Fibroblast of lung (primary cell): ENCODE measurements at places on chromosomes 4 and X. TPM values are rescaled to one million over a fixed set of nuclear protein-coding genes. Genes with fewer than 3 reads are reported as not detected.

DNA sequence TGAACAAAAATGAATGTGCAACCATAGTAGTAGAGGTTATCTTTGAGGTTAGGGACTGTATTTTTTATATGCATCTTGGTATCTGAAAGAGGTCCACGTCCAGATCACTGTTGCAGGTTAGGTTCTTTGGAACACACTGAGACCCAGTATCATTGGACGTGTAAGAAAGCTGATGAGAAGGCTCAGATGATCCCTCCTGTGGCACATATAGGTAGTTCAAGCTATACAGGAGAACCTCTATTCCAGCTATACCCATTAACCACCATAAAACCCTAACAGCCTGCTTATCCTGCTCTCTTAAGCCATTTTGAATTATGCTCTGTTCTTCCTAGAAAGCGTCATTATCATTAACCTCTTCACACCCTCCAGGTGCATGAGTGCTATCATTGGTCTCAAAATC lies 930.7 kb upstream of the HS3ST1 start:
- H3K27me3 ChIP-seq = no peaks in the 10 kb centered on the region
- H3K4me1 ChIP-seq = no peaks in the 10 kb centered on the region
- H3K4me3 ChIP-seq = no peak overlapping the region
- no peaks in the 10 kb centered on the region for H3K36me3 ChIP-seq
- DNase-seq = no peak

DNA sequence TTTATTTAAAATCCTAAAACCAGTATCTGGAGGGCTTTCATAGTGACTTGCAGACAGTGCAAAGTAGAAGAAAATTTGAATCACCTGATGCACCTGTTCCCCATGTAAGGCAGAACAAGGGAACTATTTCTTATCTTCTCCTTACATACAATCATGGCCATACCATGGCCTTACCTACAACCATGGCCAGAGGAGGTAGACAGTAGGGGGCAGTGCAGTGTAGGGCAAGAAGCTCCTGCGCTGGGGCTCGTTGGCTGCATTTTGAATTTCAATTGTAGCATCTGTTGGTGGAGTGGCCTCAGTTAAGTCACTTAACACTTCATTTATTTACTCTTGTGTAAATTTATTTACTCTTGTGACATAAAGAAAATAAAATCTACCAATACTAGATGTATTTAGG lies 33.0 kb downstream of the GALNTL6 start:
- H3K27ac ChIP-seq = no peak overlapping the region
- no peak overlapping the region for H3K4me3 ChIP-seq
- DNase-seq = peak; percentile 0

DNA sequence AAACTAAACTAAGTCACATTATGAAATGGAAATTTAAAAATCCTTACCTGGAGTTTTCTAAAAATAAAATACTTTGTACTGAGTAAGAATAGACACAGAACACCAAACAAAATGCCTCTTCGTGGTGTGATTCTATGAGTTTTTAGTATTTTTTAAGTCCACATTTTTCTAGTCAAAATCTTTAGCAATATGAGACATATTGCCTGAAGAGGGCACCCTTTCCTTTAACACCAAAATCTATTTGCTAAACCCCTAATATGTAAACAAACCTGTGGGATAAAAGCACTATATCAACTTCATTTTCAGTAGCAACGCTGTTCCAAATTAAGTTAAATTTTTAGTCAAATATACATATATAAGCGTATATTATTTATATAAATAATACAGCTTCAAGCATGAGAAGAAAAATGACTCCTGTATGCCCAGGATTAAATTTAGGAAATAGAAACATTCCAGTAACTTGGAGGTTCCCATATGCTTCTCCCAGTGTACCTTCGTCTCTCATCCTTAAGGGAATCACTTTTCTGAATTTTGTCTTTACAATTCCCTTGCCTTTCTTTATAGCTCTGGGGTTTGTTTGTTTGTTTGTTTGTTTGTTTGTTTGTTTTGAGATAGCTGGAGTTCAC lies 23.0 kb upstream of the PGM2 start:
- no peaks in the 10 kb centered on the region for H3K4me1 ChIP-seq
- no peak overlapping the region for H3K27ac ChIP-seq
- H3K36me3 ChIP-seq = no peaks in the 10 kb centered on the region
- H3K4me3 ChIP-seq = no peak overlapping the region

DNA sequence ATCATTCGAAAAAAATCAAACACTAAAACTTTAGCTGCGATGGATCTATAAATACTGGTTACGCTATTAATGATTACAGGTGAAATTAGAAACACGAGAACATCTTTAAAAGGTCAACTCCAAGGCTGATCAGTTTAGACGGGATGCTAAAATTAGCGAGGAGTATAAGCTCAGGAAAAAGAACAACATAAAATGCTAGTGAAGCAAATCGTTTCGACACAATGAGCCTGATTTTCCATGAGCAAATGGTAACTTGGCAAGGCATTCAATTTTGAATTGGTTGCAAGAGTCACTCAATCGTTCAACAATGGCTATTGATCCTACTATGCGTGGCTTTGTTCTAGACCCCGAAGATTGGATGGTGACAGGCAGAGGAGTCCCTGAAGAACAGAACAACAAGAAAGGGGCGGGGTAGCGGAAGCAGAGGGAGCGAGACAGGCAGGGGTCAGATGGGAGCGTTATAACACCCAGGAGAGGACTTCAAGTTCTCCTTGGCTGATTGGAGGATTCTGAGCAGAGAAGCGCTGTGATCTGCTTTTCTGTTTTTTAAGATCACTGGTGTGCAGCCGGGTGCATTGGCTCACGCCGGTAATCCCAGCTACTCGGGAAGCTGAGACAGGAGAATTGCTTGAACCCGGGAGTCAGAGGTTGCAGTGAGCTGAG lies 146.5 kb downstream of the RBM47 start:
- H3K27ac ChIP-seq = no peak overlapping the region
- no peak overlapping the region for H3K4me3 ChIP-seq
- peak; percentile 6 for DNase-seq
- H3K4me1 ChIP-seq = no peaks in the 10 kb centered on the region

The USP26 gene
- not detected in 2 replicates for total RNA-seq

The PTTG2 gene
- not detected in 2 replicates for total RNA-seq

DNA sequence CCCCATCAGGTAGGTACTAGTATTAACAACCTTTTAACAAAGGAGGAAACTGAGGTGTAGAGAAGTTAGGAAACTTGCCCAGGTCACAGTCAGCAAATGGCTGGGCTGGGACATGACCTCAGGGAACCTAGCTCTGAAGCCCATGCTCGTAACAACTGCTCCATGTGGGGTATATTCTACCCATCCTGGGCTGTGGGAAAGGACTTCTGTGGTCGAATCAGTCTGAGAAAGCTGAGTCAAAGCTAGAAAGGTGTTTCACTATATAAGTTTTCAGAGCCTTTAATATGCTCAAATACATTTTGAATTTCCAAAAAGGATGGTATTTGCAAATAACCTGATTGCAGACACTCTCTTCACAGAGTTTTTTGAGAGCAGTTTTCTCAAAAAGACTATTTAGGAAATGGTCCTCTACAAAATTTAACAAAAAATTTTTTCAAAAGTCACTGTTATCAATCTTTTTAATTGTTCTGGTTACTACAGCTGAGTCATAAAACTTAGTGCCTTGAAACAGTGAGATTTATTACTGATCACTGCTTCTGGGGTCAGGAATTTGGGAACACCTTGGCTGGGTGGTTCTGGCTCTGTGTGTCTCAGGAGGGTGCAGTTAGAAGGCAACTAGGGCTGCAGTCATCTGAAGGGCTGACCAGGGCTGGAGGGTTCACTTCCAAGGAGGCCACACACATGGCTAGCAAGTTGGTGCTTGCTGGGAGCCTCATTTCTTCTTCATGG lies 53.6 kb downstream of the NSG1 start:
- no peak overlapping the region for H3K4me3 ChIP-seq
- no peaks in the 10 kb centered on the region for H3K4me1 ChIP-seq

The HSPA4L gene
- 8.5 and 10.1 TPM in 2 replicates for total RNA-seq

The SPANXN3 gene
- not detected in 2 replicates for total RNA-seq

GRCh38 chr4:66628146-66628545 lies 917.2 kb downstream of the CENPC start:
- H3K4me3 ChIP-seq = no peak overlapping the region
- no peak overlapping the region for H3K27ac ChIP-seq
- H3K27me3 ChIP-seq = no peaks in the 10 kb centered on the region
- no peaks in the 10 kb centered on the region for H3K4me1 ChIP-seq

DNA sequence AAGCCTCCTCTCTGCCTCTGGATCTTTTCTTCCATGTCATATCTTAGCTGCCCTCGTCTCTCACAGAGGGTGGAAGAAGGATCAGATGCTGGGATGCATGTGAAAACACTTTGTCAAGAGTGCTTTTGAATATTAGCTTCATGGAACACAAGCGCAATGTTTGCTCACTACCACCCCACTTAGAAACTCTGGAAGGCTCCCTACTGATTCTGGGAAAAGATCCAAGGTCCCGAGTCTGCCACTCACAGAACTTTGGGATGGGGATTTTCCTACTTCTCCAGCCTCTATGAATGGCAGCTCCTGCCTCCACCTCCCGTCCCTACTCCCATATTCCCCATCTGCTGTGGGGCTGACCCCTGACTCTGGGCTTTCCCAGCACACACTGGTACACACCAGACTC lies 40.2 kb upstream of the CRMP1 start:
- H3K36me3 ChIP-seq = no peaks in the 10 kb centered on the region
- no peak for DNase-seq
- no peaks in the 10 kb centered on the region for H3K27me3 ChIP-seq
- H3K4me1 ChIP-seq = no peaks in the 10 kb centered on the region

GRCh38 chr4:8657381-8658088 lies 65.0 kb downstream of the CPZ start:
- H3K4me3 ChIP-seq = no peak overlapping the region
- H3K4me1 ChIP-seq = no peaks in the 10 kb centered on the region
- H3K36me3 ChIP-seq = no peaks in the 10 kb centered on the region
- no peak for DNase-seq

The SPIN2B gene
- 8.0 and 10.6 TPM in 2 replicates for total RNA-seq

The EGFL6 gene
- total RNA-seq = 0.17 and 2.1 TPM in 2 replicates

The CHST7 gene
- total RNA-seq = 8.5 and 11.2 TPM in 2 replicates

The NOX1 gene
- total RNA-seq = not detected in 2 replicates

The SPANXB1 gene
- total RNA-seq = not detected in 2 replicates

The CSAG3 gene
- not detected in 2 replicates for total RNA-seq

The GSX2 gene
- 0.33 TPM in 1 of 2 replicates, not detected in the other for total RNA-seq

The PRRG1 gene
- total RNA-seq = 6.2 and 10.2 TPM in 2 replicates

- peak; percentile 65 for DNase-seq
- H3K27me3 ChIP-seq = no peaks in the 10 kb centered on the region
- H3K27ac ChIP-seq = peak overlapping the region; percentile 82
- H3K4me1 ChIP-seq = no peaks in the 10 kb centered on the region
- H3K4me3 ChIP-seq = no peak overlapping the region
Measured at GRCh38 chrX:131728295-131729145, 184.6 kb downstream of the OR13H1 start.

The SEPTIN6 gene
- 5.6 and 5.9 TPM in 2 replicates for total RNA-seq
